ENCODE measurements at places on chromosomes 16 and 17. TPM values are rescaled to one million over a fixed set of nuclear protein-coding genes. Genes with fewer than 3 reads are reported as not detected.

DNA sequence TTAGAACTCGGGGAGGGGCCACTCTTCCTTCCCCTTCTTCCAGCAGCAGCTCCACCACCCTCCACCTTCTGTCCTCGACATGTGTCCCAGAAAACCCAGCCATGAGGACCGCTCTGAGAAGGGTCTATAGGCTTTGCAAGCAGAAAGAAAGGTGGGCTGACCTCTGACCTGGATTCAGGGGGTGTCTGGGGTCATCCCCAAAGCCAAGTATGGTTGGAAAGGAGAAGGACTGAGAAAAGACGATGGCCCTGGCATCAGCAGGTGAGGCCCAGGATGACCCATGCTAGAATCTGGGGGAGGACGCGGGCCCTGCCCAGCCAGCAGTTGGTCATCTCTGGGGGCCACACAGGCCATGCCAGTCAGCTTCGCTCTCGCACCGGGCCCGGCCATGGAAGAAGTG, 6.1 kb upstream of the SMIM5 start:
- DNase-seq: no peak

DNA sequence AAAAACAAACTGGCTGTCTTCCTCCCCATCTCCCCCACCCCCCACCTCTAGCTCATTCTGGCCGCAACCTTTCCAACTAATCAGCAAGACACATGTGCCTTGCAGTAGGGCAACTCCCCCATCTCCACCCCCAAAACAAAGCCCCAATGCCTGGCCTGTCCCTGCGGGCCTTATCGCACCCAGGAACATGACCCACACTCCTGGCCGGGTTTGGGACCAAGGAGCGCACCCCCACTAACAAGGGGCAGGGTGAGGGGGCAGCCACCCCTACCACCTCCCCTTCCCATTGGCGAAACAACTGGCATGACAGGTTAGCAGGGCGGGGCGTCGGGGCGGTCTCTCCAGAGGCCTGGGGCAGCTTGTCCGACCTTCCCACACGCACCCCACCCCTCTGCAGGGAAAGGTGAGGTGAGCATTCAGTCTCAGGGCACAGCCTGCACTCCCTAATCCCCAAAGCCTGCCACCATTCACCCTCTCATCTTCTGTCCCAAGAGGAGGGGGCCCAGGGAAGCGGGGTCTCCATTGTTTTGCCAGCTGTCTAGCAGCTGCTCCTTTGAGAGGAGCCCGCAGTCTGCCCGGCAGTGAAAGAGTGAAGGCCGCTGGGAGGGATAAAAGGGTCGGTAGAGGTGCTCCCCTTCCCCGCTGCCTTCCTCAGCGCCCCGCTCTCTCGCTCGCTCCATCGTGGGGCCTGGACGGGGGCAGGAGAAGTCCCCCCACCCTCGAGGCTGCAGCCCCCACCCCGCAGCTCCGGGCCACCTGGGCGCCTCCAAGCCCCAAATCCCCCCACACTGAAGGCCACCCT, 765 bp downstream of the MYO18A start:
- no peak for DNase-seq

DNA sequence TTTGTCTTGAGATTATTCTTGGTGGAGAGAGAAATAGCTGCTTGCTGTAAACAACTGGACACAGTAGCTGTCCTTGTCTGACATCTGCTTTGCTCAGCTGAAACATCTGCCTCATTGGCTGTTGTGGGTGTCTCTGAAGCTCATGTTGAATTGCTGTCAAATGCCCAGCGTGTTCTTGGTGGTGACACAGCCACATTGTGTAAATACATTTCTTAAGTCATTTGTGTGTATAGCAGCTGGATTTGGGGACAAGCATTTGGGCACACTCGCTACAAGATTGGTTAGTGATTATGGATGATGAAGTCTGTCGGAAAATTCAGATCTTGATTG, 5.3 kb downstream of the FAM234A start:
- no peak for DNase-seq

GRCh38 chr17:63988741-63989621, 9.2 kb upstream of the PRR29 start:
- no peak for DNase-seq

- no peak for DNase-seq
These were observed 7.2 kb downstream of the MRPL27 start for GRCh38 chr17:50365649-50366393.

The MYH11 gene
- total RNA-seq: 2,411 TPM

The EEF2K gene
- 38.2 TPM for total RNA-seq

The FGF11 gene
- total RNA-seq: 0.68 TPM

Measured in thoracic aorta (tissue), 2 donors.